ENCODE measurements at places on chromosomes 2 and 18.

DNA sequence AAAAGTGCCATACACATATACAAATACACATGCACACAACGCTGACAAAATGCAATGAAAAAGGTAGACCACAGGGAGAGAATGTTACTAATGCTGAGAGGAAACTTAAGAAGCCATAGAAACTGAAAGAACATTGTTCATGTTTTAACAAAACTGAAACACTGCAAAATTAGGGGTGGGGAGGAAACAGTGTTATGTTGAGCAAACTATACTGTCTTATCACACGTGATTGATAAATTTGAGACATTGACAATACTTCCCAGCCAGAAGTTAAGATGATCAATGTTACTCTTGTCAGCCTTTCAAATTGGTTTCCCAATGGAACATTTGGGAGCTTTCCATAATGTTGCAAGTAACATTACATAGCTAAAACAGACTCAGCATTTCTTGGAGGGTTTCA, 165.5 kb downstream of the L3MBTL4 start:
- no peak for DNase-seq

DNA sequence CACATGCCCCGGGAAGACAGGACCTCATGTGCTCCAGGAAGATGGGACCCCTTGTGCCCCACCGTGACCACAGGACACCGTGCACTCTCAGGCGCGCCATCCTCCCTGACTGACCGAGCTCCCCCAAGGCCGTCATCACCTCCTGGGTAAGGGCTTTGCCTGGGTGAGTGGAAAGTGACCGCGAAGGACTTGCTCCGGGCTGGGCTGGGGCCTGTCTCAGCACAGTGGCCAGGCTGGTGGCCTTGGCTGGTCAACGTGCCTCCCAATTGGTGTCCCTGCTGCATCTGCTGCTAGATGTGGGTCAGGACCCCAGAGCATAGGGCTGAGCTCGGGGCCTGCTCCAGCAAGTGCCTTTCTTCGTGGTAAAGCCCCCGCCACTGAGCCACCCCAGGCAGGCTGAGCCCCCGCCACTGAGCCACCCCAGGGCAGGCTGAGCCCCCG, 69.7 kb upstream of the CTDP1 start:
- no peak for DNase-seq

DNA sequence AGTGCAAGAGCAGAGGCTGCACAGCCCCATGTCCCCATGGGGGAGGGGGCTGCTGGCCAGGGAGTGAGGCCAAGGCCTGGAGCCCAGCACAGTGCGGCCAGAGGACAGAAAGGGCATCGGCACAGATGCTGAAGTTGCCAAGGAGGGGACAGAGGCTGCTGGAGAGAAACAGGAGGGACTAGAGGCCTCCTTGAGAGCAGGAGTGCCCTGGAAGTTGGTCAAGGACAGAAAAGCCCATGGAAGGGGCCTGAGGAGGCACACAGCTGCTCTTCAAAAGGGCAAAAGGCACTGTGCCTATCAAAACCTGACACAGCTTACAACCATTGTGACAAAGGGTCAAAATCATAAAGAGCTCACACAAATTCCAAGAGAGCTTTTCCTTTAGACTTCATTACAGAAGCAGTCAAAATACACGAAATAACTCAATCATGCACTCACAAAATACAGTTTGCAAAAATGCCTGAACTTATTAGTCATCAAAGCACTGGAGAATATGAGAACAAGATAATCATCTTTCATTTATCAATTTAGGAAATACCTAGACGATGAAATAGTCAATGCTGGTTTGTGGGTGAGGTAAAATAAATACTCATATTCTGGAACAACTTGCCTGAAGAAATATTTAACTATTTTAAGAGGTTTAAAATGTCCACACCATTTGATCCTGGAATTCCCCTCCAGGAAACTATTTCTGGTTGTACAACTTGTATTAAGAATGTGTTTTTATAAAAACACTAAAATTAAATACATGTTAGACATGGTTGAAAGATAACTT, 79.6 kb downstream of the USP40 start:
- no peak for DNase-seq

DNA sequence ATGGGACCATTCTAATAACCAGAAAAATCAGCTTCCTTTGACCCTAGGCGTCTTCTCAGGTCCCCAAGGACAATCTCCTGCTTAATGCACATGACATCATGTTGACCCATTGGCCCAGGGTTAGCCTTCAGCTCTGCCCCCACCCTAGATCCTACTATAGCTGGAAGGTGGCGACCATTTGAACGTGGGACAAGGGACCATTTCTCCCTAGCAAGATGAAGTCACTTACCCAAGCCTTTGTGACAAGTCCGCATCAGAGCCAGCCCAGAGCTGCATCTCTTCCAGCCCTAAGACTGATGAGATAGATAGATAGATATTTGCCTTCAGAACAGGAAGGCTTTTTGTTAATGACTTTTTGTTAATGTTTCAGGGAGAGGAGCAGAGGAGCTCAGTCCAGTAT, 28.2 kb upstream of the TAF1B start:
- no peak for DNase-seq

- no peak for DNase-seq
Measured at GRCh38 chr2:127193967-127194280, 26.2 kb downstream of the CYP27C1 start.

DNA sequence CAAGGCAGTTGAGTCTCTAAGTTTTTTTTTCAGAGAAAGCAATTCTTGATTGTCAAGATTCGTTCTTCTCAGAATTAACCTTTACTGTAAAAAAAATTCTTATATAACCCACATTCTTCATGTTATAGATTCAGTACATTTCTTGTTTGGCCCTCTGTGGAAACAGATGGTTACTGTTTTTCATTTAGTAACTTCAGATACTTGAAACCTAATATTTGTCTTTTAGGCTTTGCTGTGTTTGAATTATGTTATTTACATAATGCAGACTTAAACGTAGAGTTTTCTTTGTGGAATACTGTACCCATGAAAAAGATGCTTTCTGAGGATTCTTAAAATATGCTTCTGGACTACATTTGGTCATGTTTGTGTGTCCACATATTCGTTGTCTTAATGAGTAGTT, 48.2 kb downstream of the EML4 start:
- DNase-seq: no peak

GRCh38 chr2:20678086-20678395, 11.1 kb downstream of the GDF7 start:
- DNase-seq: no peak

DNA sequence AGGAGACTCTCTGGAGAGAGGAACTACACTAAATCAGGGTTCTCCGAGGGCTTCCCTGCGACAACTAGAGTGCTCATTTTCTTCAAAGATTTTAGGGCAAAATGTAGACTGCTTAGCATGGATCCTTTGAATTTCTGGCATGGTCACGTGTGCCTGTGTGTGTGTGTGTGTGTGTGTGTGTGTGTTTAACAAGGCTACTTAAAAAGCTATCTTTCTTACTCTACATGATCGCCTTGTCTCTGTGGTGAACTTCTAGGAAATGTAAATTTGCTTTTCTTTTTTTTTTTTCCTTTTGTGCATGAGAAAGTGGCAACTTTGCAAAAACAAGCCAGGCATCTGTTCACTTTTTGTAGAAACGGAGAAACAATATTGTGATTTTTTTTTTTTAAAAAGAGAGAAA, 43.9 kb downstream of the SOX11 start:
- no peak for DNase-seq

GRCh38 chr2:166284359-166284758, 91.4 kb downstream of the SCN9A start:
- DNase-seq: no peak

DNA sequence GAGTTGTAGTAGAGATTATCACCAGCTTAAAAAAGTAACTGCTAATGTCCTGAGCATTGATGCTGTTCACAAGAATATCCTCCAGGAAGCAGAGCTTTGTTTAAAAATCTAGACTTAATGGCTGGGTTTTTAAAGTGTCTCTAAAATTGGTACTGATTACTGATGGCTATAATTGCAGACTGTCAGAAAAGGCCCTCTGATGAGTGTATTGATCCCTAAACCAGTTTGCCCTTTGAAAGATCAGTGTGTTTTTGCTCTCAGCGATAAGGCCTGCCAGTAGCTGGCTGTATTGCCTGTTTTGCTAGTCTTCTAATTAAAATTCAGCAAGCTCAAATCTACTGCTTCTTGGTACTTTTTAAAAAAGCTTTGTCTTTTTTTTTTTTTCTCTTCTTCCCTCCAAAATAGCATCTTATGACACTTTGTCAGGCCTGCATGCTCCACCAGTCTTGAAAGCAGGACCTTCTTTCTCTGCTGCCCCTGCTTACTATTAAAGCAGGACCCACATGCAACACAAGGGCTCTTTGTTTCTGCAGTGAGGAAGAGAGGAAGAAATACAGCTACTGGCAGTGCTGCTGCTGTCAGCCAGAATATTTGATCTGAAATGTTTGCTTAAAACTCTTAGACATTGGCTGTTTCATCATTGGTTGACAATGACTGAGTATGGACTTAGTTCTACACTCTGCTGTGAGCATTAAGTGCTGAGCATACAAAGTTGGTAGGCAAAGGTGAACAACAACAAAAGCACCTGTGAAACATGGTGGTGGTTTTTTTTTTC, 1.8 kb downstream of the SEC11C start:
- no peak for DNase-seq

- DNase-seq: no peak
Measured at GRCh38 chr2:1744446-1745170, at the start of gene PXDN. TSS of gene PXDN (minus strand) at chr2:1744515. CDS start at chr2:1744455, 60 bp downstream.

DNA sequence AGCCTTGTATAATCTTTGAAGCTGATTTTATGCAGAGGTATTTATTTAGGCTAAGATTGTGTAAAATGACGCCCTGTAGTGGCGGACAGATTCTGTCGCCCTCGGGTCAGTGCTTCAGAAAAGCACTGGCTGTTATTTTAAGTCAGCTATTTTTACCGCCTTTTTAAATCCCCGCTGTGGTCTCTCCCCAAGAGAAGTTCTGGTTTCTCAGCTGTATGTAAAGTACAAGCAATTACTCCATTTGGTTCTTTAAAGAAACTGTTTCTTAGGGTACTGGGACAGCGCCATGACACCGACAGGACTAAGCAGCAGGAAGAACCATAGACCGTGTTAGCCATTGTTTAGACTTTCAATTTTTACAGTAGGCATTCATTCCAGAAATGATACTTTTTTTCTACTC, 65.0 kb downstream of the UGGT1 start:
- DNase-seq: no peak

GRCh38 chr2:133197156-133197555, 371.1 kb downstream of the NCKAP5 start:
- no peak for DNase-seq

- no peak for DNase-seq
Measured at GRCh38 chr2:127942002-127942401, 56.2 kb upstream of the AMMECR1L start.

- DNase-seq: no peak
Measured at GRCh38 chr18:28995319-28995718, 818.4 kb upstream of the CDH2 start.

DNA sequence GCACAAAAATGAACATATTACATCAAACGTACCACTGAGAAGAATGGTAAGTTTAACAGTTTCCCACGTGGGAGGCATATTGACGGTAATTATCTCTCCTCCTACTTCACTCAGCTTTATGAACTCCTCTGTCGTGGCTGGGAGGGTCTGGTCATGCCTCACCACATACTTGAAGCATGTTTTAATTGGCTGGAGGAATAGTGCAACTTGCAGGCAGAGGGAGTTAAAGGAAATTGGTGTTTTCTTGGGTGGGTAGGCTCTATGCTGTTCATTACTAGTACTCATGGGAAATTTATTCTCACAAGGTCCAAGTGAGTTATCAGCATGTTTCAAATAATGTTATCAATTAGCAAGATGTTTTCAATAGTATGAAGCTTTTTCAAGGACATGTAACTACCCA, 767.0 kb downstream of the PLCL1 start:
- DNase-seq: no peak

DNA sequence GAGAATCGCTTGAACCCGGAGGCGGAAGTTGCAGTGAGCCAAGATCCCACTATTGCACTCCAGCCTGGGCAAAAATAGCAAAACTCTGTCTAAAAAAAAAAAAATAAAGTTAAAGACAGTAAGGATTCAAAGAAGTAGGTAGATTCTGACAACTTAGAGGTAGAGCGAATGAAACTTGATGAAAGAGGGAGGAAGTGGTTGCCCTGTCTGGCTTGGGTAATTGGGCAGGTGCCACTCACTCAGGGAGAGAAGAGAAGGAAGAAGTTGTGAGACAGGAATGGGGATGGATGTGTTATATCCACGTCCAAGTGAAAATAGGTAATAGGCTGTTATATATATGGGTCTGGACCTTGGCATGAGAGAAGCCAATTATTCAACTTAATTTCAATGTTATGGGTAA, 26.3 kb downstream of the NDC80 start:
- DNase-seq: no peak

DNA sequence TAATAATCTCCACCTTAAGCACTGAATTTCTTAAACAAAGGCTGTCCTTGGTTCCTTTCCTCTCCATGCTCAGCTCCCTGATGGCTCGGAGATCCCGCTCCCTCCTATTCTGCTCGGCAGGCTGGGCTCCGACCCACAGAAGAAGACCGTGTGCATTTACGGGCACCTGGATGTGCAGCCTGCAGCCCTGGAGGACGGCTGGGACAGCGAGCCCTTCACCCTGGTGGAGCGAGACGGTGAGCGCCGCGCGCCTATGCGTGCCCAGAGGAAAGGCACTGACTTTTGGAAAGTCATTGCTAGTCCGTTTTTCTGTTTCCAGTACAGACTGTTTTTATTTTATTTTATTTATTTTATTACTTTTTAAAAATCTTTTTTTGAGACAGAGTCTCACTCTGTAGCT, 9.6 kb downstream of the CNDP2 start:
- DNase-seq: no peak

DNA sequence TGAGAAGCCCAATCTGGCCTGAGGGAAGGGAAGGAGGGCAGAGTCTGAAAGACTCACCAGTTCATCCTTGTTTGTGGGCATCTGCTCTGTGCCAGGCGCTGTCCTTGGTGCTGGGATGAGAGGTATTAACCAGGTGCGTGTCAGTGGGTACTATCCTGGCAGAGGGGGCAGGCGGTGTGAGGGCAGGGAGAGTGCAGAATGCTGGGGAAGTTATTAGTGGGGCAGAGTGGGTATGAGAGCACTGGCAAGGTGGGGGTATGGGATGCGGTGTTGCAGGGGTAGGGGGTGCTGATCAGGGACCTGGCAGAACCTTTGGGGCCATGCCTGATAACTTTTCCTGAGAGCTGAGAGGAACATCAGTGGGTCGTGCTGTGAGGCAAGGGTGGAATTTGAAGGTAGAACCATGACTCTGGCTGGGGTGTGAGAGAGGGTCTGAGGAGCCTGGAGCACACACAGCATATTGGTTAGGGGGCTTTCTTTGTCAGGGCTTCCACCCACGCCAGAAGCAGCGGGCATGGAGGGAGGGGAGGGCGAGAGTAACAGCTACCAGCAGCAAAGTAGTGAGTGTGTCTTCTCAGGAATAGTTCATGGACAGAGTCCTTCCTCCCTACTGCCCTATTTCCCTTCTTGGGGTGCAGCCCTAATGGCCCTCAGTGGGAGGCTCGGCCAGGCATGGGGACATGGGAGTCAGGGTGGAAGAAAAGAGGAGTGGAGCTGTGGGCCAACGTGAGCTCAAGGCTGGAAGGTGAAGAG, 290.7 kb downstream of the CYP26B1 start:
- DNase-seq: no peak

DNA sequence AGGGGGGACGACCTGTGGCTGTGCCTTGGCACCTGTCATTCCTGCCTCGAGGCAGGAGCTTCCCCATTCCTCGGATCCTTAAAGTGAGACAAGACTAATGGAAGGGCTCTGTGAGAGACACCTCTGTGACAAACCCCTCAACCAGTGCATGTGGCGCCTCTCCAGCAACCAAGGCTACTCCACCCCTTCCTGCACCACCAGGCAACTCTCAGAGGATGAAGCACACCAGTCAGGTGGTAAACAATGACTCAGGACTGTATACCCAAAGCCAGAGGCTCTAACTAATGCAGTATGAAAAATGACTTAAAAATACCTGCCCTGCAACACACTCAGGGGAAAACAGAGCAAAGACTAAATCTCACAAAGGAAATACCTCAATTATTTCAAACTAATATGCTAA, 136.9 kb downstream of the UXS1 start:
- no peak for DNase-seq

Data from activated CD4-positive, CD25-positive, alpha-beta regulatory T cell treated with anti-CD3 and anti-CD28 coated beads, Interleukin-2, amount 50 U/mL, for 16 hours (primary cell).